ENCODE measurements at places on chromosomes 7 and 10.

GRCh38 chr10:124286621-124287020, 132.1 kb downstream of the OAT start:
- DNase-seq = no peak

DNA sequence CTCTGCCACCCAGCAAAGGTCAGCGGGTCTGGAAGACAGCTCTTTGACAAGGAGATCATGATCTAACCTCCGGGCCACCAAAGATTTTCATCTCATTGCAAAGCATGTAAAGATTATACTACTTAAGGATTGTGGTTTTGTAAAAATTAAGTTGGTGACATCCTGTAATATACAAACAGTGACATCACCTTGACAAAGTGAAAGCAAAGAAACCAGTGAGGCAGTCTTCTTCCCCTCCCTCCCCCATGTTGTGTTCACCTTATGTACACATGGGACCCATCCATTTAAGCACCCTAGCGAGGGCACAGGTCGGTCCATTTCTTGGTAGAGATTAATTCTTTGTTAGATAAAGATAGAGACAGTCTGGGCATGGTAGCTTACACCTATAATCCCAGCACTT, 3.9 kb downstream of the MDH2 start:
- DNase-seq = no peak

- DNase-seq = no peak
Measured at GRCh38 chr10:83680470-83680891, 458.8 kb upstream of the GHITM start.

GRCh38 chr10:59470570-59470969, 108.2 kb upstream of the FAM13C start:
- DNase-seq = no peak

DNA sequence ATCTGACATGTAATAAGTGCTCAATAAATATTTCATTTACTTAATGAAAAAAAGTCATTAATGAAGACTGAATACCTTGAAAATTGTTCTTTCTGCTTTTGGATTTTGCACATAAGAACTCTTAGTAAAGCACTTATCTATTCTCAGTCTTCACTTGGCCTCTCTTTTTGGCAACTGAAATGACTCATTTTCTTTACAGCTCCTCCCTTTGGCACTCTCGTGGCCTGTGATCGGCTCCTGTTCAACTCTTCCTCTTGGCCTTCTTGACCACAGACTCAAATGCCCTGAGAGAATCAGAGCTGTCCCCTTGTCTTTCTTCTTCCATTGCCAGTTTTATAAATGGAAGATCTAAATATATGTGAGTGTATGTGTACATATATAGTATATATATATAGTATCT, 54.2 kb downstream of the FOXP2 start:
- no peak for DNase-seq

DNA sequence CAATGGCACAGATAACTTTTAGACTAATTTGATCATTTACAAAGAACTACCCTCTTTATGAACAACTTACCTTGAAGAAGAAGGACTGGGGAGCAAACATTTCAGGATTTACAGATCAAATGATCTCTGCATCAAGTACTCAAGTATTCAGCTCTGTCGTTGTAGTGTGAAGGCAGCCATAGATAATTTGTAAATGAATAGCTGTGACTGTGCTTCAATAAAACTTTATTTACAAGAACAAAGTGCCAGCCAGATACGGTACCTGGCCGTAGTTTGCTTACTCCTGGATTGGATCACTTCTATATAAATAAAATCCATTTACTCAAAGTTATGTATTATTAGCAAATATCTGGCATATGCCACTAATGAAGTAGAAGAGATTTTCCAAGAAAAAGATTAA, 388.2 kb upstream of the SEMA3A start:
- DNase-seq = no peak

DNA sequence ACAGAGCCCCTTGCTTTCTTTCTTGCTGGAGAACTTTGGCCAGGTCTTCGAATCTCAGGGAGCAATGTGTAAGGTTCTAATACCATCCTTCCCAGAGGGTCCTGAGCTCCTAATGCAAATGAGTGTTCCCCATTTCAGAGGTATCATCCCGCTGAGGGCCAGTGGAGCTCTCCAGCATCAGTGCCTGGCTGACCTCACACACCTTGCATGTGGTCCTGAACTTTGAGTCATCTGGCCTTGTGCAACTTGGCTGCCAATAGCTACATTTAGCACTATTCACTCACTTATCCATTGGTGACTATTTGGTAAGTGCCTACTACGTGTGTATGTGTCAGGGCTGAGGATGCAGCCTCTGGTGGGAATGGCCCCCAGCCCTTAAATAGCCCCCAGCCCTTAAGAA, 48.4 kb upstream of the HABP2 start:
- DNase-seq = no peak

Measured in CD14-positive monocyte (primary cell).